ENCODE measurements at places on chromosomes 11 and 22. TPM values are rescaled to one million over a fixed set of nuclear protein-coding genes. Genes with fewer than 3 reads are reported as not detected.

Gene DEFB131B
- total RNA-seq: not detected

Gene FAM111B
- total RNA-seq: 8.0 TPM

Gene GLYATL2
- not detected for total RNA-seq

Gene TRIM48
- 0.06 TPM for total RNA-seq

Gene GGT5
- 4.6 TPM for total RNA-seq

Gene TRIM51
- not detected for total RNA-seq

Gene SCGB2A2
- not detected for total RNA-seq

Gene INCENP
- 47.9 TPM for total RNA-seq

Gene SLC22A8
- total RNA-seq: not detected

Gene TRIM51G
- not detected for total RNA-seq

Gene IGF2
- total RNA-seq: 2.8 TPM

Gene CATSPERZ
- 3.3 TPM for total RNA-seq

Gene PTDSS2
- 45.6 TPM for total RNA-seq

Gene RANGAP1
- 86.5 TPM for total RNA-seq

Gene TPST2
- 8.8 TPM for total RNA-seq

Gene C22orf42
- total RNA-seq: not detected

Gene SLC22A6
- total RNA-seq: not detected

Gene PGR
- not detected for total RNA-seq

Gene OR52I2
- total RNA-seq: not detected

Gene GNAZ
- 2.2 TPM for total RNA-seq

Gene GDPD4
- total RNA-seq: not detected

Gene FOLH1
- total RNA-seq: not detected

Gene KRTAP5-7
- not detected for total RNA-seq

Gene MAP4K2
- total RNA-seq: 9.2 TPM

Gene UBQLN3
- total RNA-seq: not detected

Gene NCAPH2
- total RNA-seq: 34.8 TPM

Gene RBM4B
- total RNA-seq: 18.6 TPM

Gene PATE2
- not detected for total RNA-seq

Gene OR5B21
- total RNA-seq: not detected

Gene SERHL2
- total RNA-seq: 0.25 TPM

Measured in A549 treated with dexamethasone at 1 μM for 4 hours (cell line).